ENCODE measurements at places on chromosomes 2 and 18.

GRCh38 chr2:191405546-191405945 lies 160.3 kb downstream of the MYO1B start:
- H3K4me3 ChIP-seq: no peak overlapping the region
- no peak overlapping the region for H3K27ac ChIP-seq
- H3K27me3 ChIP-seq: no peaks in the 10 kb centered on the region

GRCh38 chr2:207121784-207122183 lies 44.0 kb downstream of the KLF7 start:
- no peaks in the 10 kb centered on the region for H3K27me3 ChIP-seq
- H3K4me1 ChIP-seq: peaks cover 5% of the 10 kb centered on the region
- H3K36me3 ChIP-seq: peaks cover 11% of the 10 kb centered on the region
- no peak overlapping the region for H3K4me3 ChIP-seq
- no peak for DNase-seq

DNA sequence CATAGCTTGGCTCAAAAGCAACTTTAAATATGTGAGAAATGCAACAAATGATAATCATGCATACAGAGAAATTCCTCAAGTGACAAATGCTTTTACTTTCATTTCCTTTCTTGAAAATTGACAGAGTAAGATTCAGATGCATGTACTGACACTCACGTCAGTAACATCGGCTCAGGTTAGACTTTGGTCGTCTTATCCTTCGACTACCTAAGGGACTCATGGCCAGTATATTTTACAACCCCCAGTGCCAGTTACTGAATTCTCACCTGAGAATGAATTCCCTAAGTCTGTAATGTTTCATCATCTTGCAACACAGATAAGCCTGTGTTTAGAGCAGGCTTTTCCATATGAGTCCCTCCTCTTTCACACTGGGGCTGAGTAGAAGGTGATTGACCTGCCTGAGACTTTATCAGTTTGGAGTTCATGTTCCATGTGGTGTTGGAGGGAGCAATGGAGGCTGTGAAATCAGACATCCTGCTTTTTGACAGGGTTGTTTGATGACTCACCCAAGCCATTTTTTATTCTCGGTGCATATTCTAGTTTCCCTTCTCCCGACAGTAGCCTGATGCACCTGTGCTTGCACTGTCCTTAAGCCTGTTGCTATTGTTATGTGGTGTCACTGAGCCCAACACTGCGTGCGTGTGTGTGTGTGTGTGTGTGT lies 30.5 kb upstream of the ATP8B1 start:
- no peak overlapping the region for H3K4me3 ChIP-seq
- H3K27me3 ChIP-seq: no peaks in the 10 kb centered on the region
- no peak overlapping the region for H3K27ac ChIP-seq
- peaks cover 3% of the 10 kb centered on the region for H3K4me1 ChIP-seq
- no peak for DNase-seq
- no peaks in the 10 kb centered on the region for H3K36me3 ChIP-seq

DNA sequence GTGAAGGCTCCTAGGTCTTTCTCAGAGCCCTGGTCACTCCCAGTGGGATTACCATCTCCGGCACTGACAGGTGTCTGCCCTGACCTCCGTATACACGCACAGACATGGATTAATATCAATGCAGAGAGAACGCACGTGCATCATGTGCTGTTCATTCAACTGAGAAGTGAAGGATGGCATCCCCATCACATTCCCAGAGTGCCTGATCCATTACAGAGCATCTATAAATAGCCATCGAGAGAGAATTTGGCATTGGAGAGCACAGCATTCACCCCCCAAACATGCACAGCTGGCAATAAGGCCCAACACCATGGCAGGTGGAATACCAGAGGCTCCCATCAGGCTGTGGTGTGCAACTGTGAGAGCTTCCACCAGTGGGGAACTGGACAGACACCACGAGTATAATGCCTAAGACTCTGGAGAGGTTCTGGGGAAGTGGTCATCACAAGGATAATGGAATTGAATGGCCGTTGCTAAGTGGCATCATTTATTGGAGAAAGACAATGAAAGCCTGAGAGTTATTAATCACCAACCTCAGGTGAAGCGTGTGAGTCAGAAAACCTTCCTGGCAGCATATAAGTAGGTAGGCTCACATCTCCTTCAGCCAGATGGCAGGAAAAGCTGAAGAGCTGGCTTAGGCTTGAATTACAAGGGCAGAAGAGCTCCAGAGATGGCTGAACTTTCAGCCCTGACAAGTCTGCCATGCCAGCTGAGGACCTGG lies 244.5 kb upstream of the ID2 start:
- no peaks in the 10 kb centered on the region for H3K36me3 ChIP-seq
- H3K4me3 ChIP-seq: no peak overlapping the region
- peaks cover 9% of the 10 kb centered on the region for H3K4me1 ChIP-seq
- no peak for DNase-seq

- peaks cover 23% of the 10 kb centered on the region for H3K4me1 ChIP-seq
- no peak within 1 kb of the TSS for H3K27ac ChIP-seq
- H3K27me3 ChIP-seq: peaks cover 4% of the 10 kb centered on the region
- H3K4me3 ChIP-seq: no peak within 1 kb of the TSS
Observed at GRCh38 chr2:96505231-96505889, at the start of gene NEURL3. Gene NEURL3, minus strand, starts transcription at chr2:96505357. Its CDS starts 71 bp downstream, at chr2:96505286.

DNA sequence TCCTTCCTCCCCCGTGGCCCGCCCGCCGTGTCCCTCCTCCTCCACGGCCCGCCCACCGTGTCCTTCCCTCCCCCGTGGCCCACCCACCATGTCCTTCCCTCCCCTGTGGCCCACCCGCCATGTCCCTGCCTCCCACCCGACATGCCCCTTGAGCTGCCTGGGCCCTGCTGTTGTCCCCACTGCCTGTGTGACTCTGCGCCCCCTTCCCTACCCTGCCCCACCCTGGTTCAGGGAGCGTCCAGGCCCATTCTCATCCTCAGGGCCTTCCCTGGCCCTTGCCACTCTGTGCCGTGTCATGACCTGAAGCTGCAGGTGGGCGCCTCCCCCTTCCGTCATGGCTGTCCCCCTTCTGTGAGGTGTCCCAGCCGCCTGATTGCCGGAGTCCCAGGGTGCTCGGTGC lies 20.7 kb downstream of the D2HGDH start:
- no peak overlapping the region for H3K27ac ChIP-seq
- no peaks in the 10 kb centered on the region for H3K4me1 ChIP-seq
- no peak for DNase-seq
- peaks cover 23% of the 10 kb centered on the region for H3K36me3 ChIP-seq

DNA sequence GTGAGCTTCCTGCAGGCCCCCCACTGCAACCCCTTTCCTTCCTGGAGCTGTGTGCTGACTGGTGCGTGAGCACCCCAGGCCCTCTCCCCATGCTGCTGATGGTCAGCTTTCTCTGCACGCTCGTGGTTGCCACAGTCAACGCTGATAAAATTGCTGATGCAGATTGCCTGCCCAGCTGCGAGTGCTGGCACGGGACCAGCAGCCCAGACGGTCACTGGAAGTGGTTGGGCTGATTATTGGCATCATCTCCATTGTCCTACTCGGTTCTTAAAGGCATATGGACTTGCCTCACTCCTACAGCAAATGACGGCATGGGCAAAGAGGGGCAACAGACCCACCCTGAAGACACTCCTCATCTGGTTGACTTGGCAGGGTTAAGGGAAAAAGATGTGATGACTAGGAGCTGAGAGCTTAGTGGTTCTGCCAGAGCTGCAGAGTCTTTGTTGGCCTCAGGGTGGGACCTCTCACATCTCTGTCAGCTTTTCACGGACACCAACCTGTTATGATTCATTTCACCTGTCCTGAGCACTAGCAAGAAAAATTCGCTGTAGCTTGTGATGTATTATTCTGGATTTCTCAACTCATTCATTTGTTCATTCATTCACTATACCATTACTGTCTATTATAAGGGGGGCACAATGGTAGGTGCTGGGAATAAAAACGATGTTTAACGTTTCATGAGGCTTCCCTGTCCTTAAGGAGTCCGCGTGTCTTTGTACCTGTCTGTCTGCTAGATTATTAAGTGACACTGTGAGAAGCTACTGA lies 38.4 kb downstream of the PAX8 start:
- no peaks in the 10 kb centered on the region for H3K36me3 ChIP-seq
- no peaks in the 10 kb centered on the region for H3K4me1 ChIP-seq

GRCh38 chr2:72718876-72719275 lies 107.0 kb downstream of the EXOC6B start:
- no peak overlapping the region for H3K4me3 ChIP-seq
- peaks cover 12% of the 10 kb centered on the region for H3K36me3 ChIP-seq
- H3K4me1 ChIP-seq: no peaks in the 10 kb centered on the region

GRCh38 chr2:11363868-11364564 lies 19.6 kb upstream of the ROCK2 start:
- no peak overlapping the region for H3K27ac ChIP-seq
- no peaks in the 10 kb centered on the region for H3K27me3 ChIP-seq
- H3K4me3 ChIP-seq: no peak overlapping the region

GRCh38 chr2:29013057-29013780 lies 32.1 kb downstream of the TOGARAM2 start:
- peak overlapping the region; percentile 83 for H3K27ac ChIP-seq
- H3K4me3 ChIP-seq: no peak overlapping the region
- no peaks in the 10 kb centered on the region for H3K36me3 ChIP-seq
- peaks cover 86% of the 10 kb centered on the region for H3K4me1 ChIP-seq
- no peak for DNase-seq

DNA sequence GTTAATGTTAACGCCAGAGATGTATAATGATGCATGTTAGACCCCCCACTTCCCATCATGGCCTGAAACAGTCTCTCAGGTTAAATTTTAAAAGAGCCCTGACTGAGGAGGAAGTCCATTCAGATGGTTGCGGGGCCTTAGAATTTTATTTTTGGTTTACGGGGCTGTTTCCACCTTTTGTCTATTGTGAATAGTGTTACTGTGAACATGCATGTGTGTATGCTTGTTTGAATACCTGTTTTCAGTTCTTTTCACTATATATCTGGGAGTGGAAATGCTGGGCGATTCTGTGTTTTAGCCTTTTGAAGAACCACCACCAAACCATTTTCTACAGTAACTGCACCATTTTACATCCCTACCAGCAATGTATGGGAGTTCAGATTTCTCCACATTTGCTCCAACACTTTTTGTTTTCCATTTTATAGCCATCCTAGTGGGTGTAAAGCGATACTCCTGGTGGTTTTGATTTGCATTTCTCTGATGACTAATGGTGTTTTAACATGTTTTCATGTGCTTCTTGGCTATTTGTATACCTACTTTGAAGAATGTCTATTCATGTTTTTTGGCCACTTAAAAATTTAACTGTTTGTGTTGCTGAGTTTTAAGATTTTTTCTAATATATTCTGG lies 133.0 kb downstream of the MYO3B start:
- no peaks in the 10 kb centered on the region for H3K27me3 ChIP-seq
- H3K4me1 ChIP-seq: no peaks in the 10 kb centered on the region
- no peaks in the 10 kb centered on the region for H3K36me3 ChIP-seq
- no peak overlapping the region for H3K4me3 ChIP-seq
- no peak for DNase-seq
- H3K27ac ChIP-seq: no peak overlapping the region

DNA sequence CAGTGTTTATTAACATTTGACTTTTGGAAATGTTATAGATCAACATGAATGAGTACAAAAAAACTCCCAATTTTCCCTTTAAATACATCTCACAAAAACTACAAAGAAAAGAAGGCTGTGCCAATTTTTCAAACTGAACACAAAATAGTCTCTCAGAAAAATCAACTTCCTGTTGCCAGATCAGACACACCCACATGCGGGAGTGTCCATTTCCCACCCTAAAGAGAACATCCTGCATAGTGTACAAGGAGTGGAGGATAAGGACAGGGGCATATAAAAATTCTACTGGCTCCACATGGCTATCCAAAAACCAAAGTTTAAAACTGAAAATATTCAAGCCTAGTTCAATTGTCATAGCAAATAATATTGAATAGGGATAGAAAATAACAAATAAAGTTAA lies 165.3 kb downstream of the ATAD2B start:
- H3K36me3 ChIP-seq: peaks cover 12% of the 10 kb centered on the region
- no peaks in the 10 kb centered on the region for H3K27me3 ChIP-seq
- no peak overlapping the region for H3K4me3 ChIP-seq
- DNase-seq: no peak
- no peaks in the 10 kb centered on the region for H3K4me1 ChIP-seq

GRCh38 chr2:159106109-159106508 lies 137.7 kb downstream of the TANC1 start:
- no peaks in the 10 kb centered on the region for H3K4me1 ChIP-seq
- H3K36me3 ChIP-seq: no peaks in the 10 kb centered on the region
- H3K27ac ChIP-seq: no peak overlapping the region
- H3K4me3 ChIP-seq: no peak overlapping the region
- H3K27me3 ChIP-seq: no peaks in the 10 kb centered on the region

- peaks cover 19% of the 10 kb centered on the region for H3K4me1 ChIP-seq
- DNase-seq: no peak
Observed at GRCh38 chr18:51150113-51150700, 47.3 kb downstream of the MEX3C start.

- no peaks in the 10 kb centered on the region for H3K4me1 ChIP-seq
- H3K27ac ChIP-seq: no peak overlapping the region
- H3K36me3 ChIP-seq: no peaks in the 10 kb centered on the region
Observed at GRCh38 chr2:199784512-199784911, 66.5 kb downstream of the FTCDNL1 start.

DNA sequence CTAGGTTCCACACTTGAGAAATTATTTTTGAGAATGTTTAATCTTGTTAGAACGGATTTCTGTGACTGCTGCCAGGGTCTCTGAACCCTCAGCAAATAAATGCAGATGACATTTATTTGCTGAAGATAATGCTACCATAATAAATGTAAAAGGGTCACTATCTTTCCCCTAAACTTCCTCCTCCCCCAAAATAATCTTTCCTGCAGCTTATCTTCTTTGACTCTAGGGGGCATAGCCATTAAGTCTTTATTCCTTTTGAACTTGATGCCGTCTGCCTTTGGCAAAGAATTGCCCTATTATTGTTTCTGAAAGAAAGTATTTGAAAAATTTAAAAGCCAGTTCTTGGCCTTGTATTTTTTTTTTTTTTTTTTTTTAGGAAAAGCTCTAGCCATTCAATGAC lies 63.6 kb upstream of the ACSL3 start:
- H3K27ac ChIP-seq: no peak overlapping the region
- no peaks in the 10 kb centered on the region for H3K4me1 ChIP-seq
- no peak overlapping the region for H3K4me3 ChIP-seq
- DNase-seq: no peak
- H3K36me3 ChIP-seq: no peaks in the 10 kb centered on the region

DNA sequence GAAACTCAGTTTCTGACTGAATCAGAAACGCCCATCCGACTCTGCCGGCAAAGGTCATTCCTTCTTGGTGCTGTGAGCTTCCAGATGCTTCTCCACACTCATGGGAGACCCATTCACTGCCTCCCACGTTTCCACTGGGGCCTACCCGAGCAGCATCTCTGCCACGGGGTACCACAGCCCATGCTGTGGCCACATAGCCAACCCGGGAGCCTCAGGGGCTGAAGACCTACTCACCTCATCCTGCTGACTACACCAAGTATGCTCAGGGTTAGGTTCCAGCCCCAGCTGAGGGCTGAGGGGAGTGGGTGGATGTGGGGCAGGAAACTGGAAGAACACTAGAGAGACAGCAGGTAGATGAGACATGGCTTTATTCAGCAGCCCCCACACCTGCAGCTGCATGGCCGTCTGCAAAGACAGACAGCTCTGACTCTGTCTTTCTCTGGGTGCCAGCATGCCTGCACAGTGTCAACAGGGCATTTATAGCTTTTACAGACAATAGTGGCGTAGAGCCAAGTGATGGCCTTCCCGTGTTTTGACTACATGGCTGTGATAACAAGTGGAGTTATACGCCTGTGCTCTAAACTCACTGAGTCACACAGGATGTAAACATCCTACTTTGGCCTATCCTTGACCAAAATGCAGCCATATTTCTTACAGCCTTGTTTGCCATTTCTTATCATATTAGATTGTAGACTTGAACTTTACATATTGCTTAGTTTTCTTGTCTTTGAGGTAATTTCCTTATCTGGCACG lies 16.5 kb upstream of the KLHL23 start:
- no peaks in the 10 kb centered on the region for H3K36me3 ChIP-seq
- no peaks in the 10 kb centered on the region for H3K27me3 ChIP-seq
- H3K4me1 ChIP-seq: no peaks in the 10 kb centered on the region
- no peak for DNase-seq
- no peak overlapping the region for H3K27ac ChIP-seq
- H3K4me3 ChIP-seq: no peak overlapping the region

Measured in effector memory CD4-positive, alpha-beta T cell (primary cell).